ENCODE measurements at places on chromosomes 1 and 21.
A peak's percentile ranks its signal among the peaks of the same experiment; 100 is the strongest.

- no peak for DNase-seq
These were observed 15.1 kb downstream of the TBX15 start for GRCh38 chr1:118973032-118973431.

DNA sequence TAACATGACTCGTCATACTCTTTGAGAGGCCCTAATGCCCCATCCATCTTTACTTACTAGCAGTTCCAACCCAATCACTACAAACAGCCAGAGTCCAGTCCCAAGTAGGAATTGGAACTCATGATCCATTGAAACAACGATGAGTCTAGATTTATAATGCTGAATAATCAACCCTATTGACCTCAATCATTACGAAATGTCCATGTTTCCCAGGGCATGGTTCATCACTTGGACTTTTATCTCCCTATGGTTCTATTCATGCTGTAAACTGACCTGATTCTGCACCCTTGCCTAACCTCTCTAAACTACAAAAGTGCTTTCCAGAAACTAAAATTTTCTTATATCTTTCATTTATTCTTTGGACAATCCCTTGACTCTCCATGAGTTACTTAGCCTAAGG lies 840.0 kb upstream of the B3GALT2 start:
- DNase-seq, result no peak

DNA sequence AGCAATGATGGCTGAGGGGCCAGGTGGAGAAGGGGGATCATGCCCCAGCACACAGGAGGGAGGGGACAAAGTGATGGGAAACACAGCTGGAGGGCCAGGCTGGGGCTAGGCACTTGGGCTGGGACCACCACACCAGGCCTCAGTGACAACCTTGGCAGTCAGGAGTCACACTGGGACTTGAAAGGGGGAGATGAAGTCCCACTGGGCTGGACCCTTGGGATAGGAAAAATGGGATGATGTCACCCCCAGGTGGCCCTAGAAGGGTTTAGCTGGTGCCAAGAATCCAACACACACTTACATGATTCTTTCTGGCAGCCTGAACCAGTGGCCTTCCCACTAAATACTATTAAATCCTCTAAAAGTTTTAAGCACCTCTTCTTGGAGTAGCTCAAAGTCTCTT lies 17.1 kb downstream of the ZBTB17 start:
- no peak for DNase-seq

DNA sequence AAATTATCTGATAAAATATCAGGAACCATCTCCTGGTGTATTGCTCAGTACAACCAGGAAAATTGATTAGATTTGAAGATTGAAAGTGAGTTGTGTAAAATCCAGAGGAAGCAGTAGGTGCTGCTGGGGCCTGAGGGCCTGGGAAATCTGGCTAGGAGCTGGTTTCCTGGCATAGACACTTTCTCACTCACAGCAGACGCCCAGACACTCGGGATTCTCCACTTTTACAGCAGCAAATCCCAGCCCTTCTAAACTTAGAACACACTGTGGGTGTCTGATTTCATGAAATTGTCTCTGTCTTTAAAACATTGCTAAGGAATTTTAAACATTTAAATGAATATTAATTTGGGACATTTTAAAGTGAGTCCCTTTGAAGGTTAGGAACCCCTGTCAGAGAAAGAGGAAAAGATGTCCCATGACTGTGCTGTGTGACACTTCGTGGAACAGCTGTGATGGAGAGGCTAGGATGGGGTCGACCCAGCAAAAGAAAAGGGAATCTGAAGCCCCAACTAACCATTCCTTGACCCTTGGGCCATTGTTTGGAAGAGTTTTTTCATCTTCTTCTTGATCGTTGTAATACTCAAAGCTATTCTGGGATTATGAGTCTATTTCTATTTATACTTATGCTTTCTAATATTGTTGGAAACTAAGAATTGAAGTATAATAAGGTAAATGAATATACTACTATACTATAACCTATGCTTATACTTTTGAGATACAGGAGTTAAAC lies 49.0 kb upstream of the VAMP3 start:
- no peak for DNase-seq

- peak; percentile 29 for DNase-seq
These were observed 570 bp upstream of the NPR1 start for GRCh38 chr1:153677718-153678518.

GRCh38 chr1:30287976-30288375 lies 435.4 kb downstream of the MATN1 start:
- DNase-seq, result no peak

DNA sequence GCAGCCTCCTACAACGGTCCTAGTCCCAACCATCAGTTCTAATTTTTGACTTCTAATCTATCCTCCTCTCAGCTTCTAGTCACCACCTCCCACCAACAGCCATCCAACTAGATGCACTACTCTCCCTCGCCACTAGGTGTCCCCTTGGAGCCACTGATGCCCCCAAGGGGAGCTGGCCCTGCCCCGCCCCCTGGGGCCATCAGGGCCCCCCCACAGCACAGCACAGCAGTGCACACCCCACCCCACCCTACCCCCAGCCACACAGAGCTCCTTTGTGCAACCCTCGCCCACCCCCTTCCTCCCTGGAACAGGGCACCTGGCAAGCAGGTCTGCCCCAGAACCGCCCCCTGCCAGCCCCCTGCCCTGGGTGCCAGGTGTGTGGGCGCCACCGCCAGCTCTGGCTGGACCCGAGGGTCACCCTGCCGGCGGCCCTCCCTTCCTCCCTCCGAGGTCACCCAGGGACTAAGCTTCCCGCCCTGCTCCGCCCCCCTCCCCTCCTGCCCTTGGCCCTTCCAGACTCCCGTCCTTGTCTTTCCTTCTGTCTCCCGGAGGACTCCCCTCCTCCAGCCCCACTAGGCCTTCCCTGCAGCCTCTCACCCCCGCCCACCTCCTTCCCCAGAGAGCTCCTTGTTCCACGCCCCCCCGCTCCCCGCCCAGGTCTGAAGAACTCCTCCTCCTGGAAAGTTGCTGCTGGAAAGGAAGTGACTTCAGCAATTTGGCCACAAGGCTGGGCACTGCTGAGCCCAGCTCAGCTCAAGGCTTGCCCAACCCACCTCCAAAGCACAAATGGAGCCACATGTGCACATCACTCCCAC lies 47.0 kb downstream of the AHDC1 start:
- peak; percentile 70 for DNase-seq

GRCh38 chr1:170355267-170355801 lies 176.6 kb upstream of the GORAB start:
- DNase-seq, result no peak

DNA sequence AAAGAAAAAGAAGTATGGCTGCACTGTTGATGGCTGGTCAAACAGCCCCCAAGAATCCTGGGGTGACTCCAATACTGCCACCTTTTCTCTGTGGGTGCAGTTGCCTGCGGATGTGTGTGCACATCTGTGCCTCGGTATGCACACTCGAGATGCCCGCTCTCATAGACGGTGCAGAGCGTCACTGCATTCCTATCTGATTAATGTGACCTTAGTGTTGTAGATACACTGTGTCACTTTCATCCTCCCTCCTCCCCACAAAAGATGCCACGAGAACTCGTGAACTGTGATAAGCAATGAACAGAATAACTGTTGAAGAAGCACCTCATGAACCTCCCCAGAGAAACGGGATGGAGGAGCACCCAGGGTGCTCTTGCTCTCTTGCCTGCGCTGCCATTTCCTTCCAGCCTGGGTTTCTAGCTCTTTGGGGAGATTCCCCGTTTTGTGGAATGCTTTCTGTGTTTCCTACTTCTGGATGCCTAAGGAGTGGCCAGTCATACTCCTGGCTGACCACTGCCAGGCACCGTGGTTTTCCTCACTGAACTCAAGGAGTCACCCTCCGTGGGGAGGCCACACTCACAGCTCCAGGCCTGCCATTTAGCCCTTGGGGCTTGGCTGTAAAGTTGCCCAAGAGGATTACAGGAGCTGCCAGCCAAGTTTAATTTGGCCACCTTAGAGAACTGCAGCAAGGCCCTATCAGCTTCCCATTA lies 32.0 kb downstream of the NTPCR start:
- DNase-seq, result no peak

DNA sequence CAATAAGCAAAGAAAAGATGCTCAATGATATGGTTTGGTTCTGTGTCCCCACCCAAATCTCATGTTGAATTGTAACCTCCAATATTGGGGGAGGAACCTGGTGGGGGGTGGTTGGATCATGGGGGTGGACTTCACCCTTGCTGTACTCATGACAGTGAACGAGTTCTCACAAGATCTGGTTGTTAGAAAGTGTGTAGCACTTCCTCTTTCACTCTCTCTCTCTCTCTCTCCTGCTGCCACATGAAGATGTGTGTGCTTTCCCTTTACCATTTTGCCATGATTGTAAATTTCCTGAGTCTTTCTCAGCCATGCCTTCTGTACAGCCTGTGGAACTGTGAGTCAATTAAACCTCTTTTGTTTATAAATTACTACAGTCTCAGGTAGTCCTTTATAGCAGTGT lies 248.4 kb downstream of the HHIPL2 start:
- DNase-seq, result no peak

DNA sequence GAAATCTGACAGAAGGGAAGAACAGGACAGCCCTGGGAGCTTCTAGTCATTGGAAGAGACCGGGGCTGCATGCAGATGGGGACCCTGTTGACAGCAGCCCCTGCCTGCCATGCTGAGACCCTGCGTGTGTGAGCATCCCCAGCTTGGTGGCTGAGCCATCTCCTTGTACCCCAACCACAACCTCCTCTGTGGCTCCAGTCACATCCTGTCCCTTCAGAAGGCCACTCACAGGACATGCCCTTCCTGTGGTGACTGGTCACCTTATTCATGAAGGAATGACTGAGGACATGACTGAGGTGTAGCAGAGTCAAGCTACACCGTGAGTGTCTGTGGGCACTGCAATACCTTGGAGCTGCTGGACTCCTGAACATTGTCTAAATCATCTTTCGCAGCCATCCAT lies 141.8 kb upstream of the ERRFI1 start:
- DNase-seq, result no peak

DNA sequence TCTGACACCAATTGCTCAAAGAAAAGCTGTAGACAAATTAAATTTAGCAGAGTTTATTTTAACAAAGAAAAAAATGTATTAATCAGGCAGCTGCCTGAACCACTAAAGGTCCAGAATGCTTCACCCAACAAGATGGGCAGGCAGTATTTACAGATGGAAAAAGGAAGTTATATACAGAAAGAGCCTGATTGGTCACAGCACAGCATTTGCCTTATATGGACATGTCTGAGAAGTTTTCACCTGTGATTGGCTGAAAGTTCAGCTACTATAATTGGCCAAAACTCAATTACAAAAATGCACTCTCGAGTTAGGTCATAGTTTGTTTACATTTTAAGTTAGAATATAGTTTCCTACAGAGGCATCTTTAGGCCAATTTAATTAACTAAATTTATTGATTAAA lies 15.1 kb upstream of the FMO1 start:
- no peak for DNase-seq

DNA sequence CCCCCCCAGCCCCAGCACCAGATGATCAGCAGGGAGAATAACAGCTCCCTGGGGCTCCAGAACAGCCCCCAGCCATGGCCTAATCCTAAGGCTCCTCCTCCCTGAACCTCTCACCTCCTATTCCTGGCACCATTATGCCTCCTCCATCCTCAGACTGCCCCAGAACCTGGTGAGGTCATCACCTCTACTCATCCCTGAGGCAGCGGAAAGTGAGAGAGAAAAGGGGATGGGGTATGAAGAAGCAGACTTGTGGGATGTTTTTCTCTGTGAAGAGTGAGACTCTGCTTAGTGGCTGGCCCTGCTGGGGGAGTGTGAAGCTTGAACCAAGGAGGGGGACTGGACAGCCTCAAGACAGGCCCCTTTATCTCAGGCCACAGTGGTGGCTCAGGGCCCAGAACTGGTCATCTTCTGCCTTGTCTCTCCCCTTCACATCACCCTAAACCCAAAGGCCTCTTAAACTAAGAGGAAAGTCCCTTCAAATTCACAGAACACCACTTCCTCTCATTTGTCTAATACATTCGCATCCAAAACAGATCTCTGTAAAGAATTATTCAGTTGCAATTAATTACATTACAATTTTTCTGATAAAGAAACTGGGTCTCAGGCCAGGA lies 2.2 kb upstream of the PPM1J start:
- no peak for DNase-seq

DNA sequence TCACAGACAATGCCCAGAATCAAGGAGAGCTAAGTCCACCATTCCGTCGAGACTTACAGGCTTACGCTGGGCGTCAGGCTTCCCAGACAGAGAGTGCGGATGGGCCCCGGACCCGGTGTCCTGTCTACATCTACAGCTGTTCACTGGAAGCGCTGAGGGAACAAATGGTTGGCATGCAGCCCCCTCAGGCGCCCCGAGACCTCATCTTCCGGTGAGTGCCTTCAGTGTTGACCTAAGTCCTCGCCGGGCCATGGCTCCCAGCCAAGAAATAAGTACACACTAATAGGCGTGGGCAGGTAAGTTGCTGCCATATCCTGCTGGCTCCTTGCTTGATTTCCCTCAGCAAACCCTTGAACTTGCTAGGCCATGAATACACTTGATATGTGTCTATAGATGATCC lies 26.2 kb downstream of the HYI start:
- no peak for DNase-seq

DNA sequence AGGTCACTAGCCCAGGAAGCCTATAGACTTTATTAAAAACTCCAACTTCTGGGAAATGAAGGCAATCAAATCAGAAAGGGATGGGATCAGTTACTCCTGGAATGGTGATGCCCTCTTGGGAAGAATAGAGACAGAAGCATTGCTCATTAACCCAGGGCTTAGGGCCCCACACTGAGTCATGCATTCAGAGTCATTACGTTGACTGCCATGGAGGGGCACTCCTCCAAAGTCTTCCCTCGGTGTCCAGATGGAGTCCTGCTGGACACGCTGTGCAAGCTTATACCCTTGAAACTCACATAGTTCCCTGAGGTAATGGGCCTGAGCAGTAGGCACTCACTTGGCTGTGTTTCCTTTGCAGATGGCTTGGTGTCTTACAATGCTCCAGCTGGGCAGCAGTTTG lies 35.2 kb upstream of the HSD17B7 start:
- no peak for DNase-seq

GRCh38 chr1:14804626-14805025 lies 206.1 kb downstream of the KAZN start:
- DNase-seq, result no peak

GRCh38 chr21:20627594-20627993 lies 370.6 kb upstream of the NCAM2 start:
- no peak for DNase-seq

DNA sequence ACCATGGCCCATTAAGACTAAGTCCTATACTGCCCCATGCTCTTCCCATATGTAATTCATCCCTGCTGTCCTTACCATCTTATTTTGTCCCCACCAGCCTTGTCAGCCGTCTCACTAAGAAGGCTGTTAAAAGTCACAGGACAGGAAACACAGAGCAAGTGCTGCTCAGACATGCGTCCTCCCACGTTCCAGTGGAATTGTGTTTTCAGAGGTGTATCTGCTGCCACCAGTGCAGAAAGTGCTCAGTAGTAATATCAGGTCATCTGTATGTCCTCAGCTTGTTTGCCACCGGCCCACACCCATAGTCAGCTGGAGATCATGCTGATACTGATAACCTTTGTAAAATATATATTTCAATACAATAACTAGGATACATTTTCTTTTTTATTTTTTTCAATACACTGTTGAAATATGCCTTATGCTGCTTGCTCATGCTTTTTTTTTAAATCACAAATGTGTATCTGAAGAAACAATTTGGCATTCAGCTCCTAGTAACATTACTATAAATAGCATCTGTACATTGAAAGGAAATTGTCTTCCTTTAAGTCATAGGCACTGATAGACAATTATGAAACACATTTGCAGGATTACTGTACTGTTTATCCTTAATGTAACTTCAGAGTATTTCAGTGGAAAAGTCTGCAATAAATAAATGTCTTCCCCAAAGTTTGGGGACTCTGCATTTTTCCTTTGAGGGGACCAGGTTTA lies 156.9 kb downstream of the EDEM3 start:
- DNase-seq, result no peak
